ENCODE measurements at places on chromosomes 2 and 18.

- DNase-seq: no peak
These were observed 73.9 kb upstream of the SIX2 start for GRCh38 chr2:45083175-45083574.

DNA sequence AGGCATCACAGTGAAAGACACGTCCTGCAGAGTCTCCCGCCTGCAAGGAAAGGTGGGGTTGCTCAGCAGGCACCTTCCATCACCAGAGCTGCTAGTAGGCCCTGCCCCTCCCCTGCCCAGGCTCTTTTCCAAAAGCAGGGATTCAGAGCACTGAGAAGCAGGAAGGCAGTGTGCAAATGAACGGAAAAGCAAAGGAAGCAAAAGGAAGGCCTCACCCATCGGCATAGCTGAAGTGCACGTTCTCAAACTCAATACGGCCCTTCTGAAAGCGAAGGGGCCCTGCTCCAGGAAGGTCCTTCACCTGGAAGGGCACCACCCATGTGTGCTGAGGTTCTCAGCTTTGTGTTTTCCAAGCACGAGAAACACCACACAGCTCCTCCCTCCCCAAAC lies 5.7 kb downstream of the ABCB6 start:
- DNase-seq: no peak

GRCh38 chr2:140401056-140401455 lies 1620.9 kb upstream of the NXPH2 start:
- no peak for DNase-seq

GRCh38 chr2:214774108-214774507 lies 35.4 kb downstream of the BARD1 start:
- no peak for DNase-seq

DNA sequence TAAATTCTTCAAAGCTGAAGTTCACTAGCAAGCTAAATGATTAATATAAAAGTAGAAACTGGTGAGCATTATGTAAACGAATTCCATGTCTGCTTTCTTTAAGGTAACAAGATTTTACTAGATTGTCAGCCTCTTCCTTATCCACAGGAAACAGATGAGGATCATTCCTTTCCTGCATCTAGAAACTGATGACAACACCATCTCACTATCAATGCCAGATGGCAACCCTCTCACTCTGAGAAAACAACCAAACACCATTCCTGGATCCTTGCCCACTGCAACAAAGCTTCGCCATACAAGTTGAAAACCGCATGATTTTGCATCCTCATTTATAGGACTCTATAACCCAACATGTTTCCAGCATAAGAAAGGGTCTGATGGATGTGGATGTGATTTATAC lies 122.9 kb downstream of the ZNF521 start:
- no peak for DNase-seq

DNA sequence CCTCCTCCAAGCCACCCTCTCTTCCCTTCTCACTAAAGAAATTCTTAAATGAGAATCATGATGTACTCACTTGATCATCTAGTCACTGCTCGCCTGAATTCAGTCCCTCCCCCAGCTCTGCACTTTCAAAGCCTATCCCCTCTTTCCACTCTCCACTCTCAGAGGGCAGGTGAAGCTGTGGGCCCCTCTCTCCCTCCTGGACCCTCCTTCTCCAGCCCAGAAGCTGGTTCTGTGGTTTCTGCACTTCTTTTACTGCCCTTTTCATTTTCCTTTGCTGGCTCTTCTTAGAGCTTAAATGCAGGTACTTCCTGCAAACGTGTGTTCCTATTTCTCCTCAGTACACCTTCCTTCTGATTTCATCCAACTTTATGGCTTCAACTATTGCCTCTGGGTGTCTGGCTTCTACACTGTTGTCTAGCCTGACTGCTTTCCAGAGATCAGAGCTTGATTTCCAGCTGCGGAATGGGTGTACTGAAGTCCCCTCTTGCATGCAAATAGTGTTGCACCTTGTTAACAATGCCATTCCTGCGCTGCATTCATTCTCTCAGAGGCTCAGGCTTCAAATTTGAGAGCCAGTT lies 15.3 kb upstream of the TXNDC2 start:
- DNase-seq: no peak

- DNase-seq: no peak
These were observed 498.2 kb downstream of the PTPRM start for GRCh38 chr18:8065284-8065683.

Measured in stimulated activated CD8-positive, alpha-beta memory T cell treated with anti-CD3 and anti-CD28 coated beads, Interleukin-2, amount 100 ng/mL, for 48 hours (primary cell).